ENCODE measurements at places on chromosomes 12 and 14.
A peak's percentile ranks its signal among the peaks of the same experiment; 100 is the strongest.

GRCh38 chr12:132638541-132639408 is 20.2 kb downstream of the P2RX2 start:
- DNase-seq = peak; percentile 50

- no peak for DNase-seq
Measured at GRCh38 chr12:131220331-131220685, 266.6 kb downstream of the ADGRD1 start.

- peak; percentile 76 for DNase-seq
Measured at GRCh38 chr14:74302152-74302628, 544 bp downstream of the ABCD4 start.

GRCh38 chr12:95547522-95548055 is 3.7 kb downstream of the USP44 start:
- peak; percentile 22 for DNase-seq

- no peak for DNase-seq
Measured at GRCh38 chr12:50806176-50806575, 36.5 kb upstream of the TMPRSS12 start.

GRCh38 chr14:100804558-100805309 is 21.2 kb upstream of the MEG3 start:
- DNase-seq = no peak

DNA sequence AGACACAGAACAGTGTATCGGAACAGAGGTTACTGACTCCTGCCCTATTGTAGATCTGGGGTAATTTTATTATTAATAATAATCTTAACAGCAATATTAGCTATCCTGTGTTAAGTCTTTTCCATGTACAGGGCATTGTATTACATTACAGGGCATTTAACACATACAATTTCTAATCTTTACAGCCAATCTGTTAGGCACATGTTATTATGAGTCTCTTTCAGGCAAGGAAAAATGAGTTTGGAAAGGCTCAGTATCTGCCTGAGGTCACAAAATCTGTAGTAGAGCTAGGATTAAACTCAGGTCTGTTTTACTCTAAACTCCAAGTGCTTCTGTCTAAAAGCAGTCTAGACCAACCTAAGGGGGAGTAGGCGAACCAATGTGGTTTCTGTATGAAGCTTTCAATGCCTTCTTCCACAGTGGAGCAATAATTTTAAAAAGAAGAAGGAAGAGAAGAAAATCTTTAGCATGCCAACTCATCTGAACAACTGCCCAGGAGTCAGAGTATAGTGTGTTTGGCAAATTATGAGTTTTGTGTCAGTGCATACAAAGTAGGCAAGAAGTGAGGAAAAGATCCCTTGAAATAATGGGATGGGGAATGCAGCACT is 192.6 kb downstream of the CHST11 start:
- no peak for DNase-seq

DNA sequence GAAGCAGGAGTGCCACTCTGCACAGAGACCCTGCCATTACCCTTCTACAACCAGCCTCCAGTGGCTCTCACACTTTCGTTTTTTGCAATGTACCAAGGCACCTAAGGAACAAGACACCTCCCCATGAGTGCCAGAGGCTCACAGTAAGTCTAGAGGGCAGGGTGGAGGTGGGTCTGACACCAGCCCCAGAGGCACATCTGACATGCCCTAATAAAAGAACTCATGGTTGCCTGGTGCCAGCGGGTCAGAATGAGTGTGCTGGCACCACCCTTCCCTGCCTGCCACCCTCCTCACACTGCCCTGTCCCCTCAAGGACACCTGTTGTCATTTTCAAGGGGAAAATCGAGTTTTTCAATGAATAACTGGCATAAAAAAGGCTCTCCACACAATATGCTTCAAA is 161.2 kb downstream of the FOXN3 start:
- no peak for DNase-seq

DNA sequence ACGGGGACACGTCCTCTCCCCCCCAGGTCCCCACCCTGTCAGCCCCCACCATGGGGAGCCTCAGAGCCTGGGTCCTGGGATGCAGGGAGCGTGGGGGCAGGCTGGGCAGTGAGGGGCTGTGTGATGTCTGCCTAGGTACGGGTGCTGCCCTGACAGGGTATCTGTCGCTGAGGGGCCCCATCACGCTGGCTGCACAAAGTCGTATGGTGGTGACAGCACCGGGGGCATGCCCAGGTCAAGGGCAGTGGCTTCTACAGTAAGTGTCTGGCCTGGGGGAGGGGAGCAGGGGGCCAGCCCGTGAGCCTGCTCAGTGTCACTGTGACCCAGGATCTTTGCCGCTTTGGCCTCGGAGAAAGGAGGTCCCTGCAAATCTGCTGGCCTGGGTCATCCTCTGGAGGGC is 23.3 kb downstream of the PAPLN start:
- DNase-seq = no peak

- DNase-seq = no peak
Measured at GRCh38 chr12:1827826-1828805, 7.8 kb downstream of the LRTM2 start.

- DNase-seq = no peak
Measured at GRCh38 chr14:95664546-95664945, 21.7 kb upstream of the TCL1B start.

DNA sequence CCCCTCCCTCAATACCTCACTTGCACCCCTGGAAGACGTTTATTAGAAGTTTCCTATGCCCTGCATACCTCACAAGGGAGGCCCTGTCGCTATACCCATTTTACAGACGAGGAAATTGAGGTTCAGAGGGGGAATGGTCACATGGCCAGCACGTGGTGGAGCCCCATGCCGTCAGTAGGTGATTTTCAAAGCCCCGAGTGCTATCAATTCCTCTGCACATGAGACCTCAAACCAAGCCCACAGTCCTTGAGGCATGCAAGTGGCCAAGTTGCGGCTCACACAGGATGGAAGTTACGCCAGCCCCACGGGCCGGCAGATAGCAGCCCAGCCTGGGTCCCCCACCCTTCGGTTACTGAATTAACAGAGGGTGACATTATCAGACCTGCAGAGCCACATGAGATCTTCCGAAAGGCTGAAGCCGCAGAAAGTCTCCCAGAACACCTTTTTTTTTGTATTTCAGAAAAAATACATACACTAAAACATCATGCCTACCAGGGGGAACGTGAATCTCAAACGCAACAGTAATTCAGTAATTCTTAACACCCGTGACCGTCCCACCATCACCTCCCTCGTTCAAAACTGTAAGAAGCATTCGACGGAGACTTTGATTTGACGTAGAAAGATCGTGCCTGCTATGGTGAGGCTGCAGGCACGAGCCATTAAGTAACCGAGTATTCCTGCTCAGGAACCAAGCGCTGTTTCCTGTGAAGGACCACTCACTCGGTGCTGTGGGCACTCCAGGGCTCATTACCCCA is 129.0 kb downstream of the RFLNA start:
- no peak for DNase-seq

GRCh38 chr12:52837413-52837741 is 3.3 kb upstream of the KRT79 start:
- DNase-seq = peak; percentile 92

DNA sequence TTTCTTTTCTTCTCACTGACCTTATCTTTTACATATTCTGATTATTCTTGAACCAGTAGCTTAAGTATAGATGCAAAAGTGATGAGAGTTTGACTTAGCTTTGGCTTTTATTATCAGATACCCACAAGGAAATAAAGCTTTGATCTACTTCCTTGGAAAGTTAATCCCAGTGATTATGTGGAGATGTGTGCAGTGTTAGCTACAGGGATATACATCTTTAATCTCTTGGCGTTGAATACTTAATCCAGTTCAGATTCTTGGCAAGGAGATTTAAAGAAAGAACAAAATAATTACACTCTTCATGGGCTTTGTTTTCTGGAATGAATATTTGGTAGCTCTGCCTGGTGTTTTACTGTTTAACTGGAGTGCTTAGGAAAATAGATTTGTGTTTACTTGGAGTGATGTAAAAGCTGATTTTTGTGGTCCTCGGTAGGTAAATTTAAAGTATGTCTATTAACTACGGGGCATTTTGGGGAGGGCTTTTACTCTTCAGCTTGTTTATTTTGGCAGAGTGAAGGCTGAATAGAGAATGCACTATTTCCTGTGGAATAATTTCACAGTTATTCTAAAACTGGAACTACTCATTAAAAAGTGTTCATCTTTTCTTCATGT is 150.1 kb upstream of the LRIG3 start:
- no peak for DNase-seq

GRCh38 chr14:66509874-66510273 is 1.9 kb downstream of the GPHN start:
- peak; percentile 28 for DNase-seq

DNA sequence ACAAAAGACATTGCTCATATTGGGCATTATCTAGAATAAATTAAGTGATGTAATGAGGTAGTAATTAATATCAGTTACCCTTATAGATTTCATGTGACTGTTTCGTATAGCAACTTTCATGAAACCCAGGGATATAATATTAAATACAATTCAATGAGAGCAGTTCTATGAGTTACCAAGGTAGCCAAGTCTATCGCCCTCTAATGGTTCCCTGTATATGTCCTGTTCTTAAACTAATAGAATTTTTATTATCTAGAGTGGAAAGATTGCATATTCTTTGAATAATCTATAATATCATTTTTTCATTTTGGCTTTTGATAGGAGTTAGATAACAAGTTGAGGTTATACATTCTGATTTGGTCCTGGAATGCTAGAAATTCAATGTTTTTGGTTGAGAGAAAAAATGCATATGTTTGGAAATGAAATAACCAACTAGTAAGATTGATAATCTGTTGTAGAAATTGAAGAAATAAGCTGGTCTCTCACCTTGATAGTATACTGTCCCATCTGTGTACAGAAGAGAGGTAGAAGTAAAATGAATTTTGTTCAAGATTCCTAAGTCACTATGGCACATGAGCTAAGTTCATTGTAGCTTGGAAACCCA is 59.7 kb downstream of the SCFD1 start:
- DNase-seq = peak; percentile 54

- no peak for DNase-seq
Measured at GRCh38 chr12:101902641-101903040, 25.3 kb downstream of the DRAM1 start.

GRCh38 chr14:72616294-72616693 is 277.6 kb downstream of the DPF3 start:
- no peak for DNase-seq

DNA sequence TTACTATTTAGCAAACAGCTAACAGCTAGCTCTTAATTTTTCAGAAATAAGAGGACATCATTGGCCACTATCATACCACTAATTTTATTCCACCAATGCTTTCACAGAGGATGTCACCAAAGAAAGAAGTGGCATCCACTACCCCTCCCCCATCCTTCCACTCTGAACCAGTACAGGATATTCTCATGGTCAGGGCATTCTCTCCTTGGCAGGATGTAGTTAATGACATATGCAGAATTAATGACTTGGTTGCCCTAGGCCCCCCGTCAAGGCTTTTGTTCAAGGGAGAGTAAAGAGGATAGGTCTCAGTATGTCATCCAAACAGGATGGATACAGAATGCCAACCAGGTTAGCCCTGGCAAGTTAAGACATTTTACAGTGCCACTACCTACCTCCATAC is 18.9 kb upstream of the NUP107 start:
- no peak for DNase-seq

GRCh38 chr12:47073951-47074350 is 5.5 kb upstream of the PCED1B start:
- DNase-seq = no peak

- DNase-seq = no peak
Measured at GRCh38 chr12:40435251-40435650, 210.5 kb downstream of the LRRK2 start.

DNA sequence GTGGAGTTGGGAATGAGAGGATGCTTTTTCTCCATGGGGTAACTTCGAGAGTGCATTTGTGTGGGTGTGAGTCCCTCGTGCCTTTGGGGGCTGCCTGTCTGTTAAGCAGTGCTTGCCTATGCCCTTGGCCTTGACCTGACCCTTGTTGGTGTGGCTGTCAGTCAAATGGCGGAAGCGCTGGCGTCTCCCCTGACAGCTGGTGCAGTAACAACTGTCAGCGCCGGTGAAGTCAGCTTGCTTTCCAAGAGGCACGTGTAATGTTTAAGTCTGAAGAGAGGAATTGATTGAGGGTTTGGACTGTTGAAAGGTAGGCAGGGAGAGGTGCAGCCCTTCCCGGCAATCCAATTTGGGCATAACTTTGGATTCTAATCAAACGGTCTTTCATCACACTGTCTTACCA is 211.3 kb downstream of the AACS start:
- DNase-seq = no peak

All from ELR (cell line).